ENCODE measurements at places on chromosomes 6 and 20.

DNA sequence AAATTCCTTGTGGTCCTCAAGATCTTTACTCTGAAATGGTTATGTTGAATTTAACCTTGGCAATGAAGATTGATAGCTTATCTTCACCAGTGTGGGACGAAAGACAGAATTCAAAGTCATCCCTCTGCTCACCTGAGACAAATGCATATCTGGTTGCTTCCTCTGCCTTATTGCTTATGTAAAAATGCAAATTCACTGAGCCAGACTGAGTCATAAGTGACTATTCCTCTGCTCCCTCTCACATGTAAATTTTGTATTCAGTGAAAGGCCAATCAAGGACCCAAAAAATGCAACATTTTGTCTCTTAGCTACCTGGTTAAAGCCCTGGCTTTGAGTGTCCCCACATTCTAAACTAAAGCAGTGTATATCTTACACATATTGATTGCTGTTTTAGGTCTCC lies 593.1 kb upstream of the GJE1 start:
- no peak for DNase-seq

GRCh38 chr6:27861861-27862260 lies 50.3 kb downstream of the OR2B2 start:
- DNase-seq = no peak

- no peak for DNase-seq
Observed at GRCh38 chr6:121533321-121533841, 97.9 kb downstream of the GJA1 start.

DNA sequence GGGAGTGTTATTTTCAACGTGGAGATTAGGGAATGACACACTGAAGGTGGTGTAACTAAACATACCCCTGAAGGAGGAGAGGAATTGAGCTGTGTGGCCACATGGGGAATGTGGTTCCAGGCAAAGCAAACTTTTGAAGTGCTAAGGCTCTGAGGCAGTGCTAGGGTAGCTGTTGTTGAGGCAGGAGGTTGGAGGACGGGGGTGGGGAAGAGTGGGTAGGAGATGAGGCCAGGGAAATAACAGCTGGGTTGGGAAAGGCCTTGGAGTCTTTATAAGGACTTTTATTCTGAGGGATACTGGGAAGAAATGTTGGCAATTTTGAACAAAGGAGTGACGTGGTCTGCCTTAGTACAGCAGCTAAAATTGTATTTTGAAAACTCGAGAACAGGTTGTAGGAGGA lies 13.0 kb downstream of the RPRD1B start:
- no peak for DNase-seq

- DNase-seq = no peak
Observed at GRCh38 chr20:5524896-5525295, 208.1 kb upstream of the PROKR2 start.

GRCh38 chr20:6671829-6672228 lies 95.7 kb upstream of the BMP2 start:
- no peak for DNase-seq

DNA sequence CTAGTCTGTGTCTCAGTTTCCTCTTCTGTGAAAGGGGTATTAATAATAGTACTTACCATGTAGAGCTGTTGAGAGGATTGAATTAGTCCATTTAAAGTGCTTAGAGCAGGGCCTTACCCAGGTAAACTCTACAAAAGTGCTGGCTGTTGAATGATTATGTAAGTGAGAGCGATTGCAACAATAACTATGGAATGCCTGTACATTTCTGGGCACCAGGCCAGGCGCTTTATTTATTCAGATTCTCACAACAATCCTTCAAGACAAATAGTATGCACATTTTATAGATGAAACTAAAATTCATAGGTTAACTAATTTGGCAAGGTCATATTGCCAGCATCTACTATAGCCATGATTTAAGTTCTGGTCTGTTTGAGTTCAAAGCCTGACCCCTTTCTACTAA lies 78.3 kb upstream of the MMS22L start:
- DNase-seq = peak; percentile 3

DNA sequence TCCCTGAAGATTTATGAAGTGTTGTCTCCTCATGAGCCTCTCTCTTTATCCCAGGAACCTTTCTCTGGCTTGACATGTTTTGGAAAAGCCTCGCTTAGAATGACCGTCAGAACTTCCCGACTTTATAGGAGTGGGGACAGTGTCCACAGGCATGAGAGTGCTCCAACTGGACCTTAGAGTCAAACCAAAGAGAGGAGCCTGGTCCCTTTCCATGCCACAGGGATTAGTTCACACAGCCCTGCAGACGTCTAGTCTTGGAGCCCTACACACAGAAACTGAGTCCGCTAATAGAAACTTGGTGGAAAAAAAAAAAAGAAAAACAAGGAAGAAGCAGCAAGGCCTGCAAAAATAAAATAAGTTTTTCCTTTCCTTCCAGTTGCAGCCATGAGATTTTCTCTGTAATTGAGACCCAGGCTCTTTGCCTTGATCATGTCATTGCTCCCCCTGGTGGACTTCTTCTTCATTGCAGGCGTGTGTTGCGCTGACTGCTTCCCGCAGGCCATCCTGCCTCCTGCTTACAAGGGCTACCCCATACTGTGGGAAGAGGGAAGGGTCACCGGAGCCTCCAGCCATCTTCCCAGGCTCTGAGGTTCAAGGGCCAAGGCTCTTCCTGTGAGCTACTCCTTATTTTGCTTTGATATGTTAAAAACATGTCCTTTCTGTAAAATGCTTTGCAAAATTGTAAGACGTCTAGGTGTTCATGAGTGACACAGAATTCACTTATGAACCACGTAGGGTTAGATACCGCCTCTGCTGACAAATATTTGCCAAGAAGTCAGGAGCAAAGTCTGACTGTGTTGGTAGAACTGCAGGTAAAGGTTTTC lies 201.0 kb downstream of the UST start:
- DNase-seq = peak; percentile 77

GRCh38 chr6:16398587-16398986 lies 160.2 kb downstream of the GMPR start:
- peak; percentile 69 for DNase-seq

DNA sequence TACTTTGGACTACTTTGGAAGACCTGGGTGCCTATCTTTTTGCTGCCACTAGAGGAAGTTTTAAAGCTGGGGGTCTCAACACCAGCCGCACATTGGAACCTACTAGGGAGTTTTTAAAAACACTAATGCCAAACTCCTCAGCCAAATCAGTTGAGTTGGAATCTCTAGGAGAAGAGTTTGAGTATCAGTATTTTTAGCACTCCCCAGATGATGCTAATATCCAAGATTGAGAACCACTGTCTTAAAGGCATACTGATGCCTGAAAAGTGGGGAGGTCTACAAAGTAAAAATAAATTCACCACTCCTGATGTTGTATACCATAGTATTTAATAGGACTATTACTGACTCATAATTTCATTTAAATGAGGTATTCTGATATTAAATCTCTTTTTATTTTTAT lies 62.9 kb upstream of the COL21A1 start:
- no peak for DNase-seq

GRCh38 chr20:40540166-40540565 lies 148.9 kb downstream of the MAFB start:
- no peak for DNase-seq

Data from endothelial cell of umbilical vein (primary cell).